SJCRH30 (cell line): ENCODE measurements at places on chromosomes 16 and 17.
A peak's percentile ranks its signal among the peaks of the same experiment; 100 is the strongest.

DNA sequence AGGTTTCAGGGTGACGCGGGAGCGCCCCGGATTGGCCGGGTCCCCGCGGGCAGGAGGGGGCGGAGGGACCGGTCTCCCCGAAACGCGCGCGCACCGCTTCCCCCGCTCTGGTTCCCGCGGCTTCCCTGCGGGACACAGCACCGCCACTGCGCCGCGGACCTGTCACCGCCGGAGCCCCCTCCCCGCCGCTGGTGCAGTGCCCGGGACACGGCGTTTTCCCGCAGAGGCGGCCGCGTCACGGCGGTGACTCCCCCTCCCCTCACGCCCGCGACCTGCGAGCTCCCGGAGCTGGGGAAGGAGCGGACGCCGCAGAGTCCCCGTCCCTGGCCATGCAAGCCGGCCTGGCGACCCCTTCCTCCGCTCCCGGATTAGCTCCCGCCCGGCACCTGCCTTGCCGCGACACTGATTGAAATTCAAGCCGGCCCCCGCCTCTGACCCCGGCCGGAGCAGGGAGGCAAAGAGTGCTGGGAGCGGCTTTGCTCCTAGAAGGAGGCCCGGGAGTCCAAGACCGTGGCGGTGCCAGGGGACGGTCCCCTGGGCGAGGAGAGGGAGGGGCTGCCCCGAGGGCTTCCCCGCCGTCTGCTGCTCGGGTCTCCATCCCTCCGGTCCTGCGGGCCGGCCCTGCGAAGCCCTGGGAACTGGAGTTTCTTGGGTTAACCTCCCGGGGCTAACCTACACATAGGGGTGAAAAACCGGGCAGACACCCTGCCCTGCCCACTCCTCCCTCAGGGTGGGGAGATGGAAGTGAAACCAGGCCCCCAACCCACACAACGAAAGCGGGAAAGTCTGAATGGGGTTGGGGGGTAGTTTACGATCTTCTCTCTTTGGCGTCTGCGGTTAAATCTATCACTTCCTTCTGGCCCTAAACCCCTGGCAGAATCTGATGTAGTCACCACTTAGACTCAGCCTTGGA, 1.0 kb downstream of the RHBDL3 start:
- DNase-seq = no peak

DNA sequence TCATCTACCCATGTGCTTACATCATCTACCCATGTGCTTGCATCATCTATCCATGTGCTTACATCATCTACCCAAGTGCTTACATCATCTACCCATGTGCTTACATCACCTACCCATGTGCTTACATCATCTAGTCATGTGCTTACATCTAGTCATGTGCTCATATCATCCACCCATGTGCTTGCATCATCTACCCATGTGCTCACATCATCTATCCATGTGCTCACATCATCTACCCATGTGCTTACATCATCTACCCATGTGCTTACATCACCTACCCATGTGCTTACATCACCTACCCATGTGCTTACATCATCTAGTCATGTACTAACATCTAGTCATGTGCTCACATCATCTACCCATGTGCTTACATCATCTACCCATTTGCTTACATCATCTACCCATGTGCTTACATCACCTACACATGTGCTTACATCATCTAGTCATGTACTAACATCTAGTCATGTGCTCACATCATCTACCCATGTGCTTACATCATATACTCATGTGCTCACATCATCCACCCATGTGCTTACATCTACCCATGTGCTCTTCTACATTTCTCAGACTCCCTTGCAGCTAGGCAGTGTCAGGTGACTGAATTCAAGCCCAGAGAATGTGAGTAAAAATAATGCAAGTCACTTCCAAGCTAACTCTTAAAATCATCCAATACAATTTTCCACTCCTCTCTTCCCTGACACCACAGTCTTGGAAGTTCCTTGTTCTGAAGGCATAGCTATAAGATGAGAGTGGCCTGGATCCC, 196.8 kb downstream of the CBLN1 start:
- no peak for DNase-seq

GRCh38 chr17:28467456-28468025, 5.9 kb upstream of the SLC13A2 start:
- DNase-seq = no peak

GRCh38 chr16:70565053-70565452, 41.4 kb downstream of the SF3B3 start:
- DNase-seq = no peak

- DNase-seq = peak; percentile 74
Measured at GRCh38 chr17:41835800-41836549, at the start of gene NT5C3B. TSS of gene NT5C3B (minus strand) at chr17:41836232. CDS start at chr17:41836193, 39 bp downstream.

GRCh38 chr17:57086069-57086930, 1.3 kb downstream of the AKAP1 start:
- DNase-seq = no peak

GRCh38 chr17:55316499-55316898, 51.7 kb downstream of the HLF start:
- DNase-seq = no peak

DNA sequence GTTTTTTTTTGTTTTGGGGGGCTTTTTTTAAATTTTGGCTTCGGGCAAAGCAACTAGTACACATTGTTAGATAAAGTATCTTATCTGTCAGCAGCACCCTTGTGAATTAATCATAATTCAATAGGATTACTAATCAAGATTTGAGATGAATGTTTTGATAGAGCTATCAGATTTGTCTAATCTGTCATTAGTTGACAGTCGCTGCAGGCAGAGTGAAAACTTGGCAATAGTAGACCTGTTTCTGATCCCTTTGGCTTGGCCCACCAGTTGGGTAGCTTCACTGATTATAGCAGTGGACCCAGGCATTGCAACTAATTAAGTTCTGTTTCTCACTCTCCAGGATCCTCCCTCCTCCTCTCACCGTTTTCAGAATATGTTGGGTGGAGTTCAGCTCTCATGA, 258.6 kb downstream of the IRX3 start:
- DNase-seq = no peak

DNA sequence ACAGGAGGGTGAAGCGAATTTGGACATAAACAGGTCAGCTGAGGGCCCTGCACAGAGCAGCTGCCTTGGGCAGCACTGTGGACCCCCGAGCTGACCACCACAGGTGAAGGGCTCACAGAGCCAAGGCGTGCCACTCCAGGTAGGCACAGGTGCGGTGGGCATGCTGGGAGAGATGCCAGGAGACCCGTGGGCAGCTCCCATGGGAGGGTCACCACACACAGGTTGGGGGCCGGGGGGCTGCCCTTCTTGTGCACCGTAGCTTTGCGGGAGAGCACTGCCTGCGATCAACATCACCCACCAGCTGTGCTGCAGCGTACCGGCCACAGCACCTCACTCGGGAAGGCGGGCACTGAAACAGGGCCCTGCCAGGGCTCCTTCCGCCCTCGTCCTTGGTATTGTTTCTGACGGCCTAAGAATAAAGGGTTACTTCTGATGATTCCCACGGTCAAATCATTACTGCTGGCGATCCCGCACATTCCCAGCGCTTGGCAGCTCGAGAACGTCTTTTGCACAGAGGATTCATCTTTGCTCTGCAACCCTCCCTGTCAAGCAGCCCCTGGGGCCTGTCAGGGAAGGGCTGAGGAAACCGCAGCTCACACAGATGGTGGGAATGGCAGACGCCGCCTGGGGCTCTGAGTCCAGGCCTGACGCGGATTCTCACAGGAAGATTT, 181.7 kb downstream of the BANP start:
- DNase-seq = peak; percentile 10

- DNase-seq = no peak
Measured at GRCh38 chr17:67260170-67260987, 15.4 kb upstream of the HELZ start.

- DNase-seq = peak; percentile 92
Measured at GRCh38 chr17:6651354-6651918, at the start of the genes C17orf100 and MED31. TSS of gene C17orf100 (plus strand) at chr17:6651762. CDS start at chr17:6651914, 152 bp downstream. TSS of gene MED31 (minus strand) at chr17:6651605. CDS start at chr17:6651528, 77 bp downstream.

GRCh38 chr17:75590849-75591721, 3.5 kb downstream of the MYO15B start:
- DNase-seq = no peak

DNA sequence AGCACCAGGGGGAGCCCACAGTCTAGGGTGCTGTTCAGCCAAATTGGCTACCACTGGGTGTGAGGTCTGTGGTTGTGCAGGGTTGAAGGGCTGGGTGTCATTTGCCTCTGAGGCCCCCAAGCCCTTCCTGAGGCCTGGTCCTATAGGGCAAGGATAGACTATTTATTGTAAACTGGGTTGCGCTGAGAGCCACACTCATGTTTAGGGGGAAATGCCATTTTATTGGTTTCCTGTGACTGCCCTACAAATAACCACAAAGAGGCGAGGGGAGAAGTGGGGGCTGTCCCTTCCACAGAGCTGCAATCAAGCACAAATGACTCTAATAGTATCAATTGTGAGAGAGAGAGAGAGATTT, 3.6 kb upstream of the ZCCHC14 start:
- DNase-seq = no peak

DNA sequence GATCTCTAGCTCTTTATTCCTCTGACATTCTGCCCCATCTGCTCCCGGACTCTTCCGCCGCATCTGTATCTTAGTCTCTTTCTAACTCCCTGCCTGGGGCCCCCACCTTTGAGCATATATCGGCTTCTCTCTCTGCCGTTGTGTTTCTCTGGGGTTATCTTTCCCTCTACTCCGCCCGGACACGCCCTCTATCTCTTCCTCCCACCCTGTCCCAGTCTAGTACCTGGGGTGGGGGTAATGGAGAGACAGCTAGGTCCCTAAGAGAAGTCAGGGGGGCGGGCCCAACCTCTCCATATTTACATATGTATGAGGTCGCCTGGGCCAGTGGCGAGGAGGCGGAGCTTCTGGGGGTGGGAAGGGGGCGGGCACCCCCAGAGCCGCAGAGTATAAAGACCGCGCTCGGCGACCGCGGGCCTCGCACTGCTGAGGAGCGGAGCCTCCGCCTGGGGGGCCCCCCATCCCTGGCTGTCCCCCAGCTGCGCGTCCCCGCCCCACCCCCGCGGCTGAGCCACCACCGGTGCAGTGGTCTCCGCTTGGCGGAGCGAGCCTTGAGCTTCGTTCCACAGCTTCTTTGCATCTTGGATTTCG, at the start of gene ATP1B2:
Gene ATP1B2 (plus strand): TSS at position 418 of the 588 bp plus-strand sequence. CDS start 593 bp downstream, outside the sequence.
- peak; percentile 83 for DNase-seq

DNA sequence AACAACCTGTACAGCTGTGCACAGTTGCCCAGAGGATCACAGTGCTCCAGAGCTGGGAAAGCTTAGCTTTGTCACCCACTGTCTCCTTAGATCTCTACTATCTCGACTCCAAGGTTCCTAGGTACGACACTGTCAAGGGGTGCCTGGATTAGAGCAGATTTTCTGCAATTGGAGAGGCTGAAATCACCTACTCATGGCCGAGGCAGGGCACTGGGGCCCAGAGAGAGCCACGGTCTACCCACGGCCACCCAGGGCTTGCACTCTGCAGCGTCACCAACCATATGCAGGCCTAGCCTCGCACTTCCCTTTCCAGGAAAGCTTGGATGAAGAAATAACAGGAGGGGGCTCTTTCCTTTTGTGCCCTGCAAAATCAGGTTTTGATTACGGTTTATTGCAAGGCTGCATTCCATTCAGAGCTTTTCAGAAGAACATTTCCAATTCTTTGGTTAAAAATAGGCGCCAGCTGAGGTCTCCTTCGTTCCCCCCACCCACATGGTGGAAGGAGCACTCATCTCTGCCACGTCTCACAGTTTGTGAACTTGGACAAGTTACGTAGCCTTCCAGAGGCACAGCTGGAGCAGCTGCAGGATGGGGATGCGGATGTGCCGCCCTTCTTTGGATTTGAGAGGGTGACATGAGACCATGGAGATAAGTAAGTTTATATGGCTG, 80.0 kb downstream of the IRX5 start:
- no peak for DNase-seq

DNA sequence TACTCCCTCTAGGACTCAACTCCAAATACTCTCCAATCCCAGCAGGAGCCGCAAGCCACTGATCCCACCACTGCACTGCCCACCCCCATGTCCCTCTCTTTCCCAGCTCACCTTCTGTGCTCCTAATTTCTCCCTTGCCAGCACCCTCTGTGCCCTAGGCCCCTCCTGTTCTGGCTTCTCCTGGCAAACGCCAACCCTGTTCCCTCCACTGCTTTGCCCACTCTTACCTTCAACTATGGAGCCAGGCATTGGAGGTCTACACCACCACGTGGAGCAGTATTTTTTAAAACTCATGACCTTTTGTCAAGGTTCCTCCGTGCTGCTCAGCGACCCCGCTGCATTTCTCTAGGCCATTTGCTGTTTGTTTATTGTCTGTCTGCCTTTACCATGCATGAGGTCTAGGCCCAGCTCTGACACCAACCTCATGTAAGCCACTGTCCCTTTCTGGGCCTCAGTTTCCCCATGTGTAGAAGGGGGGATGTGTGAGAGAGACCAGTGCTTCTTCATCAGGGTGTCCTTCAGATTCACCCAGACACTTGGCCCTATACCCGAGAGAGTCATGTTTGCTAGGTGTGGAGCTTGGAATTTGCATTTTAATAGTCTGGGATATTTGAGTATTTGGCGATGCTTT, 4.6 kb downstream of the CCDC102A start:
- DNase-seq = no peak

- no peak for DNase-seq
Measured at GRCh38 chr16:68850481-68850880, 7.2 kb downstream of the TANGO6 start.

GRCh38 chr17:69117855-69118784, 23.6 kb downstream of the ABCA6 start:
- no peak for DNase-seq

GRCh38 chr16:19804538-19805323, 79.9 kb downstream of the GPRC5B start:
- DNase-seq = peak; percentile 84

GRCh38 chr16:68992521-68992920, 112.9 kb upstream of the HAS3 start:
- no peak for DNase-seq

GRCh38 chr17:1643999-1644492, 1.5 kb downstream of the SCARF1 start:
- DNase-seq = no peak

- no peak for DNase-seq
Measured at GRCh38 chr16:51579652-51580360, 428.7 kb upstream of the SALL1 start.

DNA sequence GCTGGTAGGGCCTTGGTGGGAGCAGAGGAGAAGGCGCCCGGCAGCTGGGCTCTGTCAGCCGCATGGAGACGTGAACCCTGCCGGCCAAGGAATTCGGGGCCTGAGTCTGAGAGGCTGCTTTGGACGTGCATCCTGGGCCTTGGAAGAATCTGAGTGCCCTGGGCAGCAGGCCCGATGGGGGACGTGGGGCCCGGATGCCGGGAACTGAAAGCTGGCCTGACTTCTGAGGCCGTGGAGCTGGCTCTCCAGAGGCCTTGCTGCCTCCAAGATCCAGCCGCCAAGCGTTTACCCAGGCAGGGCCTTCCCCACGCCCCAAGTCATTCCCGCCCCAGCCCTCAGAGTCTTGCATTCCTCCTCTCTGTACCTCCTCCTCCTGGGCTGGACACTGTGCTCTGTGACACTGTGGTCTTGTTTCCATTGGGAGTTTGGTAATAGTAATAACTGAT, 37.2 kb downstream of the NKD1 start:
- DNase-seq = no peak
